ENCODE measurements at places on chromosomes 2 and 18.

DNA sequence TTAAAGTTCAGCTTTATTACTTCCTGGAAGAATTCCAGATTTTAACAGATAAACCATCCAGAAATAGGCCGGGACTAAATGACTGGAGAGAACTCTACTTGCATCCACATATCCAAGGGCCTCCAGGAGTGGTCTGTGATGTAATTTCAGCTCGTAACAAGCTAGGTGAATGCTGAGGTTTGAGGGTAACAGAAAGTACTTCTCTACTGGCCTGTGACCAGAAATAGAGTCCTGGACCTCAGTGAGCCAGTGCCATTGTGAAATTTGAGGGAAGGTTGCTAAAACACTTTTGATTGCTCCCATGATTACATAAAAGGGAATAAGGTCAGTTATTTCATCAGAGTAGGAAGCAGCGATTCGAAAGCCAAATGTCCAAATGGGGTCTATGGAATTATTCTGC is 158.1 kb downstream of the DOCK10 start:
- no peak for DNase-seq

DNA sequence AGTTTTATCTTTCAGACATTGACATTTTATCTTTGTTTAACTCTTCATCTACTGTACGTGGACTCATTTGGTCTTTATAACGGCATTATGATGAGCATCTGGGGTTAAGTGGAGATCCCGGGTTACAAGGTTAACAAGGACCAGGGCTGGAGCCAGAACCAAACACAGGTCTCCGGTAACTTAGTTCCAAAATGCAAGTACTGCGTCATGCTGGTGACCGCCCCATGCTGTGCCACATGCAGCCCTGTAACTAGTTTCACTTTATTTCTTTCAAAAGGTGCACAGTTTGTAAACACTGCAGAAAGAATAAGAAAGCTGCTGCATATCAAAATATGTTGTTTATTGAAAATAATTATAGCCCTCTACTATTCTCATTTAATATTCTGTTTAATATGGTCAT is 3.1 kb downstream of the SLC5A7 start:
- DNase-seq = no peak

DNA sequence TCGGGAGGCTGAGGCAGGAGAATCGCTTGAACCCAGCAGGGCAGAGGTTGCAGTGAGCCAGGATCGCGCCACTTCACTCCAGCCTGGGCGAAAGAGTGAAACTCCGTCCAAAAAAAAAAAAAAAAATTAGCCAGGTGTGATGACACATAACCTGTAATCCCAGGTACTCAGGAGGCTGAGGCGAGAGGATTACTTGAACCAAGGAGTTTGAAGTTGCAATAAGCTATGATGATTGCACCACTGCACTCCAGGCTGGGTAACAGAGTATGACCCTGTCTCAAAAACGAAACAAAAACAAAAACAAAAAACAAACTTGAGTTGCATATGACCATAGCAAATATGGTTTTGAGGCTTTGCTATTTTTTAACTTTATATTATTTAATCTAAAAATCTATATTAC is 25.8 kb downstream of the SANBR start:
- no peak for DNase-seq

GRCh38 chr2:10717628-10718027 is 3.8 kb upstream of the ATP6V1C2 start:
- DNase-seq = no peak

DNA sequence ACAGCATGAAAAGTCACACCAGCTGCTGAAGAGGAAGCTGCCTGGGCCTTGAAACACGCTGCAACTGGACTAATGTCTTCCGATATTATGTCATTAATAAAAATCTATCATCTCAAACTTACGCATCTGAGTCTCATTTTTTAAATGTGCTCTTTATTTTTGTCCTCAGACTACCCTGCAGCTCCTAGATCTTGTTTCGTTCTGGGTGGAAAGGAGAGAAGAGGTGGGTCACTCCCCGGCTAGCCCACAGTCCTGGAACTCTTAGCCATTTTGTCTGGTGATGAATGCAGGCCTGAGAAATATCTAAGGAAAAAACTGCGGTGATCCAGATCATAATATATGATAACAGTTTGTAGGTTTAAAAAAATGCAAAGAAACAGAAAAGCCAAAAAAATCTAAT is 73.3 kb downstream of the TXNL1 start:
- DNase-seq = no peak

- DNase-seq = no peak
Measured at GRCh38 chr18:31821545-31822171, 61.0 kb upstream of the SLC25A52 start.
